ENCODE measurements at places on chromosomes 6 and 20. TPM values are rescaled to one million over a fixed set of nuclear protein-coding genes. Genes with fewer than 3 reads are reported as not detected.

The APCDD1L gene
- total RNA-seq, result 3.9 TPM

The COL21A1 gene
- 5.3 TPM for total RNA-seq

The IL17F gene
- total RNA-seq, result not detected

The CGA gene
- total RNA-seq, result not detected

The SLC32A1 gene
- total RNA-seq, result not detected

The MLIP gene
- total RNA-seq, result not detected

The ARMH2 gene
- not detected for total RNA-seq

The C6orf58 gene
- not detected for total RNA-seq

The PLCB4 gene
- total RNA-seq, result 1.5 TPM

The RBPJL gene
- total RNA-seq, result not detected

The RRAGD gene
- total RNA-seq, result 2.2 TPM

The OGFRL1 gene
- 14.3 TPM for total RNA-seq

The YWHAB gene
- 105 TPM for total RNA-seq

The CSNK2A1 gene
- 118 TPM for total RNA-seq

The RBM24 gene
- total RNA-seq, result not detected

The ESR1 gene
- 0.98 TPM for total RNA-seq

The FOXC1 gene
- 2.6 TPM for total RNA-seq

The BACH2 gene
- total RNA-seq, result 0.59 TPM

The MUC21 gene
- total RNA-seq, result not detected

The XKR7 gene
- total RNA-seq, result not detected
